ENCODE measurements at places on chromosomes 7 and 10.

- DNase-seq = no peak
Observed at GRCh38 chr7:36403452-36403851, 13.8 kb downstream of the ANLN start.

GRCh38 chr7:128431754-128432153 lies 22.0 kb upstream of the IMPDH1 start:
- no peak for DNase-seq

- DNase-seq = no peak
Observed at GRCh38 chr10:29691564-29692072, 56.8 kb upstream of the SVIL start.

- no peak for DNase-seq
Observed at GRCh38 chr7:496528-497295, 22.9 kb downstream of the PDGFA start.

DNA sequence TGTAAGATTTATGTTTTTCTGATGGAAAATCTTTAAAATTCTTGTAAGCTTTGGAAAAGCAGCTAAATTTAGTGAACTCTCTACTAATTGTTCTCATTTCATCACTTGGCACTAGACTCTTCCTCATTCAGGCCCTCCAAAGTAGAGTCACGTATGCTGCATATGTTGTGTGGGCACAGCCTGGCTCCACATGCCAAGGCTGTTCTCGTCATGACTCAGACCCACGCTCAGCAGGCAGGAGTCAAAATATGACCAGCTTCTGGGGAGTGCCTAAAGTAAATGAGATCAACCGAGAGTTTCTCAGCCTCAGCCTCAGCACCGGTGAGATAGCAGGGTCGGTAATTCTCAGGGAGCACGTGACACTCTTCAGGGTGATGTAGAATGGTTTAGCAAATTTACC lies 1672.9 kb downstream of the REEP3 start:
- no peak for DNase-seq

- DNase-seq = no peak
Observed at GRCh38 chr10:114538181-114538906, 119.7 kb downstream of the ABLIM1 start.

- no peak for DNase-seq
Observed at GRCh38 chr7:11846361-11846955, 14.5 kb upstream of the THSD7A start.

GRCh38 chr7:42227936-42228591 lies 8.9 kb downstream of the GLI3 start:
- no peak for DNase-seq

DNA sequence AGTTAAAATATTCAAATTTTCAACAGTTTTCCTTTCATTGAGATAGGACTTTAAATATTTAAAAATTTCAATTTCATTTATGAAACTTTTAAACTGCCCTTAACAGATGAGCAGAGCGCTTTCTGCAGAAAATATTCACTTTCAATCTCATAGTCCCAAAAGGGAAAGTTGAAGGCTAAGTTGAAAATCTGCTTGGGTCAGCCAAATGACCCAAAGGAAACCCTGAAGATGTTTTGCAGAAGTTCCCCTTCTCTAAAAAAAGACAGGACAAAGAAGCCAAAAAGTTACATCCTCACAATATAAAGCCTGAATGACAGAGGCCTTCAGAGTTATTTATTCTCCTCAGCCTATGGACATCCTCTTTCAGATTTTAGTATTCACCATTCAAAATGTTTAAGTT lies 17.6 kb upstream of the SCIN start:
- DNase-seq = no peak

GRCh38 chr7:74387606-74388005 lies 66.1 kb upstream of the GTF2IRD1 start:
- no peak for DNase-seq

GRCh38 chr7:2175091-2175490 lies 57.7 kb downstream of the MAD1L1 start:
- no peak for DNase-seq

GRCh38 chr10:72218325-72218724 lies 2.2 kb upstream of the ASCC1 start:
- DNase-seq = no peak

GRCh38 chr10:101367569-101368453 lies 13.8 kb downstream of the BTRC start:
- DNase-seq = no peak

DNA sequence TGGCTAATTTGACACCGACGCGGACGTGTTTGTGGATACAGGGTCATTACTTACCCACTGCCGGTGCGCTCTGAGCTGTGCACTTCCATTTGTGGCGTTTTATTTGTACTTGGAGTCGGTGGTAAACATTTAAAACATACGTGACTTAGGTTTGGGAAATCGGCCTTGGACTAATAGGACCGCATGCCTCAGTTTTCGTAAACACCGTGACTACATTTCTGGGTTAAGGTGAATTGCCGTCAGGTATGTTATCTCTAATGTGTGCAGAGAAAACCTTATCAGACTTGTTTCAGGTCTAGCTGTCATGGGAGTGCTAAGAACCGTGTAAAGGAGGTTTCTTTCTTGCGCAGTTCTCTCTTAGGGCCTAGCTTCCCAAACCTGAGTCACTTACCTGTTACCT lies 51.7 kb upstream of the NCF1 start:
- DNase-seq = no peak

GRCh38 chr7:107996072-107996882 lies 6.7 kb downstream of the LAMB1 start:
- DNase-seq = no peak

DNA sequence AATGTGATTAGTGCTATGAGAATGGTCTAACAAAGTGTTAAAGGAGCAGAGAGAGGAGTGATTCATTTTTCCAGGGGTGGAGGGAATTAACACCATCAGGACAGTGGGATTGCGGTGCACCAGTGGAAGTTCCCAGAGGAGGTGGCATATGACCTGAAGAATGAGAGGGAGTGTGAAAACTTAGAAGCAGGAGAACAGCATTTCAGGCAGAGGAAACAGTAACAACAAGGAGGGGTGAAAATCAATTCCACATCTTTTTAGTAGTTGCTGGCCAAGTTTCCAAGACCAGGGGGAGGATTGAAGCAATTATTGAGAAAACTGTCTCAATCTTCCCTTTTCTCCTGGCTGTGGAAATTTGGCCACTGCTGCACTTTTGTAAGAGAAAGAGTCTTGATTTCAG lies 23.7 kb upstream of the CCDC172 start:
- no peak for DNase-seq

GRCh38 chr10:124604214-124605000 lies 139.8 kb downstream of the FAM53B start:
- DNase-seq = no peak

GRCh38 chr10:3714967-3715366 lies 70.0 kb downstream of the KLF6 start:
- DNase-seq = no peak

GRCh38 chr10:127013211-127013656 lies 108.0 kb downstream of the DOCK1 start:
- no peak for DNase-seq

DNA sequence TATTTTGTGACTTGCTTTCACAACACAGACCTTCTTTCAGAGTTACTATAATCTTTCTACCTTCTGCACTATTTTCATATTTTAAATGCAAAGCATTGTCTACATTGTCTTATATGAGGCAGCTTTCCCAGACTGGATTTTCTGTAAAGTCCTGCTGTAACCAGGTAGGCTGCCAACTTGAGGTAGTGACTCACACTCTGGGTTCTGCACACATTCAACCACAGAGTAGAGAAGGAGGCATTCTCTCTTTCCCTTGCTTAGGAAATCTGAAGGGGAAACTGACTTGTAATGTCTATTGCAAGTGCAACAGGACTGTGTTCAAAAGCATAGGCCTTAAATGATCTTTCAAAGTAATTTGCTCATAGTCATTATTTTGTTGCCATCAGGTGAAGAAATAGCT lies 461.4 kb downstream of the GRM8 start:
- no peak for DNase-seq

Measured in GM10248 (cell line).